ENCODE measurements at places on chromosomes 16 and 17.

DNA sequence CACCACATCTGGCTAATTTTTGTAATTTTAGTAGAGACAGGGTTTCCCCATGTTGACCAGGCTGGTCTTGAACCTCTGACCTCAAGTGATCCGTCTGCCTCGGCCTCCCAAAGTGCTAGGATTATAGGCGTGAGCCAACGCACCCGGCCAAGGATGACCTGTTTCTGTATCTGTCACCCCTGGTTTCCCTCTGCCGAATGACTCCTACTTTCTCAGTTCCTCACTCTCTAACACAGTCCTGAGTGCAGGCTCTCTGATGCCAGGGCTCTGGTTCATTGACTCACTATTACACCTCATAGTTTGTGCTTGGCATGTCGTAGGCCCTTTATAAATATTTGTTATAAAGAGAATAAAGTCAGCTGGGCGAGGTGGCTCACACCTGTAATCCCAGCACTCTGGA is 10.7 kb upstream of the PRPF8 start:
- no peak for DNase-seq

- DNase-seq, result no peak
Observed at GRCh38 chr17:80516171-80516932, 28.3 kb upstream of the RPTOR start.

GRCh38 chr17:50174444-50174843 is 8.6 kb downstream of the SGCA start:
- DNase-seq, result no peak

DNA sequence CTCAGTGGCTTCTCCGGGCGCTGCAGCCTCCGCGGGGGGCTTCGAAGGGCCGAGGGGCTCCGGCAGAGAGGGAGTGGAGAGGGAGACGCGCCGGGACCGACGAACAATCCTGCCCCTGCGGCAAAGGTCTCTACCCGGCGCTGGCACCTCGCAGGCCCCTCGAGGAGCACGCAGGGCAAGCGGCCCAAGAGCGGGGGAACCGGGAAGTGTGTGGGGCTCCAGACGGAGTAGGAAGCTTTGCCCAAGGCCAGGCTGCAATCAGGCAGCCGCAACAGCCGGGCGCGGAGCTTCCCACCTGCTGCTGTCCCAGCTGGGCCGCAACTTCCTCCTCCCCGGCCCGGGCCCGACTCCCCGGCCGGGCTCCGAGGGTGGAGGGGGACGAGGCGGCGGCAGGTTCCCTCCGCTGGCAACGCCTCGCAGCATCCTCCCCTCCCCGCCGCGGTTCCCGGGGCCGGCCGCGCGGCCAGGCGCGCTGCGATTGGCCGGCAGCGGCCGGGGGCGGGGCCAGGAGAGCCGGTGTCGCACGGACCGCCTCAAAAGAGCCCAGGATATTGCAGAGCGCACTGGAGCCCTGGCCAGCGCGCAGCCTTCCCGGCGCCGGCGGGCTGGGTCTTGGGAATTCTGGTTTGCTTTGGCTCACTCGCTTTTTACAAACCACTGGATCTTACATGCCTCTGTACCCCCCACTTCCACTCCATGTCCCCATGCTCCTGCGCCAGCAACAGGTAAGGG is at the start of gene KCNJ2:
TSS of gene KCNJ2 (plus strand) at position 556 of the 732 bp plus-strand sequence. CDS start 5,508 bp downstream, outside the sequence.
- peak; percentile 84 for DNase-seq

- DNase-seq, result no peak
Observed at GRCh38 chr16:77450790-77451487, 16.1 kb upstream of the ADAMTS18 start.

DNA sequence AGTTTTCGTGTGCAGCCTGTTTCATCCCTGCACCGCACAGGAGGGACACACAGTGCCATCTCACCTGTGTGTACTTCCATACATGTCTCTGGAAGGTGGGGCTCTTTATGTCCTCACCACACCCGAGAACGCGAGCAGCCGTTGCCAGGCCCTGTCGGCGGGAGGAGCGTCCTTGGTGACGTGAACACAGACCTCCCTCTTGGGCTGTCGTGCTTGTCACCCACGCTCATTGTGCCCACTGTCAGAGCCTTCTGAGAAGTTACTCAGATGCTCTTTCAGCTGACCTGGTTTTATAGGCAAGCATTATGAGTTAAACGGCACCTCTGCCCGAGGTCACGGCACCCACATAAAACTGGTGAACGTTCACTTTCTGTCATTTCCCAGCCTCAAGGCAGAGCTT is 40.2 kb downstream of the ZNF750 start:
- DNase-seq, result no peak

- DNase-seq, result no peak
Observed at GRCh38 chr17:16211590-16211989, 3.7 kb downstream of the NCOR1 start.

GRCh38 chr16:4241258-4241927 is 487 bp downstream of the SRL start:
- no peak for DNase-seq

- no peak for DNase-seq
Observed at GRCh38 chr16:57473176-57473840, 10.8 kb downstream of the POLR2C start.

DNA sequence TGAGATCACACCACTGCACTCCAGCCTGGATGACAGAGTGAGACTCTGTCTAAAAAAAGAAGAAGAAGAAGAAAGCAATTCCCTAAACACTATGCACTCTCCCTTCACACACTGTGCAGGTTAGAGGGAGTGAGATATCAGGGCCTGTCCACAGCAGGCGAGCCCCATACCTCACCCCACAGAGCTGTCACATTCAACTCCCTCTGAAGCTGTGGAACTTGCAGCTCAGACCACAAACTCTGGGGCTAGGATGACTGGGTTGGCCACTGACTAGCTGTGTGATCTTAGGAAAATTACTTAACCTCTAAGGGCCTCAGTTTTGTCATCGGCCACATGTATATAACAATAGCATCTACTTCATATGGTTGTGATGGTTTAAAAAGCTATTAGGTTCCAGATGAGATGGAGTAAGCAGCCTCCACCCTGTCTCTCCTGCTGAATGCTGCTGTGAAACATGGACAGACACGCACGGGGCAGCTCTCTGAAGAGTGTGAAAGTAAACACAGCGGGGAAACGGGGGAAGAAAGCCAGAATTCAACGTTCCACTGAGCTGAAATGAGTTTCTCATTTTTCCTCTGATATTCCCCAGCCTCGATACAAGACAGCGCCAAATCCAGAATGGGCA is 13.6 kb upstream of the PYY start:
- DNase-seq, result no peak

GRCh38 chr17:1796800-1797199 is 32.9 kb downstream of the SMYD4 start:
- DNase-seq, result no peak

DNA sequence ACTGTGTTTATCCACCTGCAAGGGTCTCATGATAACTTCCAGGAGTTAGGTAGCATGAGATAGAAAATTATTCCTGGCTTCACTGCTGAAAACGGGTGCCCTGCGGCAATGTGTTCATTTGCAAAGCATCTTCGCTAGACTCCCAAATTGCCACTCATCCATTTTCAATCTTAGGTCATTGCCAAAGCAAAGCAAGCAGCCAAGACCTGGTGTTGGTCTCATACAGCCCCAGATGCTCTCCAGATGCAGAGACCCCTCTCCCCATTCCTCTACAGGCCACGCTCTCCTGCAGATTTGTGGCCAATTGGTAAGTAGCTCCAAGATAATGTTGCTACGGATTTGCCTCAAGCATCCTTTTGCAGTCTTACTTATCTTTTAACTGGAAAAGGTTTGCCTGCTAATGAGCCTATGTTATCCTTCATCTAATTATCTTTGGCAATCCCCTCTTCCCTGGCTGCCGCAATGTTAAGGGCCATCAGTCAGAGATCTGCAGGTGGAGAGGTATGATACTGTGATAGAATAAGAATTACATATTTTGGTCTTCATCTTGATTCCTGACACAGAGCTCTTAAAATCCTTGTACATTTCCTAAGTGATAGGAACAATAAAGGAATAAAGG is 222.0 kb downstream of the SLC39A11 start:
- no peak for DNase-seq

- no peak for DNase-seq
Observed at GRCh38 chr16:50699326-50700159, 6.1 kb downstream of the NOD2 start.

- no peak for DNase-seq
Observed at GRCh38 chr16:51166541-51166940, 15.5 kb upstream of the SALL1 start.
